Endothelial cell of umbilical vein (primary cell): ENCODE measurements at places on chromosomes 16 and 17. TPM values are rescaled to one million over a fixed set of nuclear protein-coding genes. Genes with fewer than 3 reads are reported as not detected.

SDR42E2 gene
- 0.13 and 0.21 TPM in 2 replicates for total RNA-seq

LGALS9C gene
- not detected in 2 replicates for total RNA-seq

KCNJ18 gene
- not detected in 2 replicates for total RNA-seq

FAM20A gene
- not detected in 2 replicates for total RNA-seq

DHX58 gene
- total RNA-seq, result 3.1 and 6.4 TPM in 2 replicates

UTS2R gene
- total RNA-seq, result not detected in 2 replicates

KRT17 gene
- total RNA-seq, result 0.55 and 1.6 TPM in 2 replicates

C16orf74 gene
- 30.9 and 38.7 TPM in 2 replicates for total RNA-seq

HIC1 gene
- 25.8 and 35.5 TPM in 2 replicates for total RNA-seq

YWHAE gene
- total RNA-seq, result 819 and 848 TPM in 2 replicates

TOX3 gene
- total RNA-seq, result not detected in 2 replicates

ZNF423 gene
- 3.2 and 8.1 TPM in 2 replicates for total RNA-seq

ALOX15B gene
- total RNA-seq, result not detected in 2 replicates

ZFP3 gene
- 1.4 and 1.7 TPM in 2 replicates for total RNA-seq

KCNH4 gene
- total RNA-seq, result 0.11 TPM in 1 of 2 replicates, not detected in the other

PPL gene
- 0.05 and 0.20 TPM in 2 replicates for total RNA-seq

VMO1 gene
- total RNA-seq, result not detected in 2 replicates

SCO1 gene
- 28.0 and 30.8 TPM in 2 replicates for total RNA-seq

PTX4 gene
- 0.31 TPM in 1 of 2 replicates, not detected in the other for total RNA-seq

ADGRG1 gene
- total RNA-seq, result 92.5 and 116 TPM in 2 replicates

CALB2 gene
- not detected in 2 replicates for total RNA-seq

NOD2 gene
- total RNA-seq, result 0.58 TPM in 1 of 2 replicates, not detected in the other

CCDC78 gene
- 0.53 and 1.3 TPM in 2 replicates for total RNA-seq

TBC1D3H gene
- 1.4 TPM in 1 of 2 replicates, not detected in the other for total RNA-seq

CA4 gene
- total RNA-seq, result 0.29 TPM in 1 of 2 replicates, not detected in the other

DOC2A gene
- total RNA-seq, result 0.58 and 0.60 TPM in 2 replicates

SMTNL2 gene
- not detected in 2 replicates for total RNA-seq

CDH13 gene
- 98.5 and 124 TPM in 2 replicates for total RNA-seq

SPATA22 gene
- total RNA-seq, result not detected in 2 replicates
